ENCODE measurements at places on chromosomes 3 and 15.

GRCh38 chr3:106371221-106371970 is 502.6 kb upstream of the CBLB start:
- no peak for DNase-seq

- DNase-seq: no peak
These were observed 16.0 kb downstream of the ANKRD28 start for GRCh38 chr3:15781637-15782402.

DNA sequence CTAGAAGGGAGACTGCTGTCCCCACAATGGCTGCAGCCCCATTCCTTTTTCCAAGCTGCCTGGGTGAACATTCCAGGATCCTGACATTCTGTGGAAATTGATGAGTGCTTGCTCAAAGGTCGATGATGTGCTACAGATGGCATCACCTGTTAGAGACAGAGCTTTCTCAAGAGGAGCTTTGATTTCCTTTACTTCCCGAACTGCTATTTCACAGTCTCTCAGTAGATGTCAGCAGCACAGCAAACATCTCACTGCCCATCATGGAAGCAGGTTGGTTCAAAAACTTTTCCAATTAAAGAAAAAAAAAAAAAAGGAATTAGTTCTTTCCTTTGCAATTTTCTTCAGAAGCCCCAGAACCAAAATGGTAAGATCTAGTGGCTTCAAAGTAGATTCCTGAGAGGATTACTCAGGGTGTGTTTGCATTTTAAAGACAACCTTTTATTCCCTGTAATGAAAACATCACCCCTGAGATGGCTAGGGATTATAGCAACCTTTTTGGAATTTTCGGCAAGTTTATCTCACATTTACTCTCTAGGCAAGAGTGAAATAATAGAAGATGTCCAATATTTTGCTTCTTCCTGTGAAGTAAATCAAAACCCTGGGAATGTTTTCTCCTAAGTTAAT is 44.8 kb downstream of the POLR2M start:
- DNase-seq: peak; percentile 52

- no peak for DNase-seq
These were observed 233.3 kb downstream of the OPA1 start for GRCh38 chr3:193826159-193826795.

GRCh38 chr15:74857671-74858368 is 14.9 kb upstream of the ULK3 start:
- peak; percentile 76 for DNase-seq

DNA sequence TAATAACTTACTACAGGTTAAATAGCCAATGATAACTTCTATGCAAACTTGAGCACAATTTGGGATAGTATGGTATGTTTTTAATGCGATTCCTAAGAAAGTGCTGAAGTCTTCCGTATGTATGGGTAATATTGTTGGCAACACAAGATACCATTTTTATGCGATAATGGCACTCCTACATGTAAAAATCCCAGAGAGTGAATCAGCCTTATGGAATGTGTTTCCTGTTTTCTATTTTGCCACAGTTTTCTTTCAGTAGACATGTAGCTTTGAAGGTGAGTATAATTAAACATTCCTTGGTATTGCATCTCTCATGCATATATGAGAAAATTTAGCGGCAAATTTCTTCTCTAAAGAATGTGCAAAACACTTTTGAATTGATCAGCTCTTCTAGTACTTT is 396.8 kb upstream of the AZI2 start:
- DNase-seq: peak; percentile 3

GRCh38 chr3:190426806-190427507 is 22.7 kb downstream of the TMEM207 start:
- no peak for DNase-seq

DNA sequence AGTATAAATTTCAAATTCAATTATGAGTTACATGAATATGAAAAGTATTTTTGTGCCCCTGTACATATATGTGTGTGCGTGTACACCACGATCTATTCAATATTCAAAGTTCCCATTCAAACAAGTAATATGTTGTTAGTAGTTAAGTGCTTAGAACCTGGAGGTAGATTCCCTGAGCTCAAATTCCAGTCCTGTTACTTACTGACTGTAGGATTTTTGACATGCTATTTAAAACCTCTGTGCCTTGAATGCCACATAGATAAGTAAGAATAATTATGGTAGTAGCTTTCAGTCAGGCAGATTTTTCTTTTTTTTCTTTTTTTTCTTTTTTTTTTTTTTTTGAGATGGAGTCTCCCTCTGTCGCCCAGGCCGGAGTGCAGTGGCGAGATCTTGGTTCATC is 53.3 kb upstream of the CMSS1 start:
- DNase-seq: no peak

GRCh38 chr3:124650798-124651197 is 79.5 kb upstream of the UMPS start:
- DNase-seq: no peak

- peak; percentile 5 for DNase-seq
These were observed 326.6 kb upstream of the ALCAM start for GRCh38 chr3:105040026-105040622.

DNA sequence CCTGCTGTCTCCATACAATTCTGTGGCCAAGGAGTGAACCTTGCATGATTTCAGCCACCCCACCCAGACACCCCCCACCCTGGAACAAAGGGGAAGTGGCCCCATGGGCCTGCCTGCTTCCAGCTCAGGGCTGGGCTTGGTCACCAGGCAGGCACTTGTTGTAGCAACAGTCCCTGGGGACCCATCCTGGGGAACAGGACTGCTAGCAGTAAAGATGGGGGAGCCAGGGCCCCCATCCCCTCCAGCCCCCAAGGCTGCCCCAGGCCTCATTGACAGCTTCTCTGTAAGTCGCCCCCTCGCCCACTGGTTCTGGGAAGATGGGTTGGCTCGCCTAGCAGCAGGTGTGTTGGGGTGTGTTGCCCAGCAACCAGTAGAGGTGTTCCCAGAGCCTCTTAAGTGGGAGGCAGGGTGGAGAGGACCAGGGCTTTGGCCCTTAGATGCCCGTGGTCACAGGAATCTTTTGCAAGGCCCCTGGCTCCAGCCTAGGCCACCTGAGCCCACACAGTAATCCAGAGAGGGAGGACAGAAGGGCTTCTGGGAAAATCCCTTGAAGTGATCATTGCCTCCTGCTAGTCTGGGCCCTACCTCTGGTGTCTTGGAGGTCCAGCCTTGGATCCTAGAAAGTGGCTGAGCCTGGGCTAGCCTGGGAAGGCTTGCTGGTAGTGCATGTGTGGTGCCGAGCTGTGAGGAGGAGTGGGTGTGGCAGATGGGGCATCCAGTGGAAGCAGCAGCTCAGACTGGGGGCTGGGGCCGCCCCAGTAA is 48.9 kb downstream of the CYP11A1 start:
- DNase-seq: peak; percentile 81

All from DMS53 (cell line).